ENCODE measurements at places on chromosomes 11 and 22. TPM values are rescaled to one million over a fixed set of nuclear protein-coding genes. Genes with fewer than 3 reads are reported as not detected.

GRCh38 chr22:48800036-48800885, 1027.4 kb downstream of the BRD1 start:
- peak; percentile 88 for DNase-seq

GRCh38 chr11:67044496-67044895, 12.2 kb upstream of the RHOD start:
- no peak for DNase-seq

PATE4 gene
- total RNA-seq: not detected

MTFP1 gene
- total RNA-seq: 13.3 TPM

DNA sequence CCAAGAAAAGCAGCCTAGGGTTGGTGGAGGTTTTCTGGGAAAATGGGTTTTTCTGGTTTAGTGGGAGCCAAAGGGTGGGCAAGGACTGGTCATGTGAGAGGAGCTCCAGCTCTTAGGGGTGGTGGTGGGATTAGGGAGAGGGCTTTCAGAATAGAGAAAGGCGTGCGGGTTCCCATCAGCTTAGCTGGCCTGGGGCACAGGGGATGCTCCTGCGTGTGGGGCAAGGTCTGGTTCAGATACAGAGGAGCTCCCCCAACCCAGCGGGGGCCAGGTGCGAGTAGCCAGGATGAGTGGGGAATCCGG, 644 bp downstream of the TMEM134 start:
- no peak for DNase-seq

- DNase-seq: no peak
Observed at GRCh38 chr11:87330187-87330601, 292.5 kb downstream of the TMEM135 start.

KCNQ1OT1 gene
- 3.0 TPM for total RNA-seq

Data from mesenteric fat pad (tissue), 1 donor.